ENCODE measurements at places on chromosomes 6 and 20. TPM values are rescaled to one million over a fixed set of nuclear protein-coding genes. Genes with fewer than 3 reads are reported as not detected.

GRCh38 chr6:26260110-26260637 lies 104.8 kb upstream of the BTN3A2 start:
- DNase-seq: no peak

Gene MOXD1
- not detected for total RNA-seq

- DNase-seq: no peak
Observed at GRCh38 chr20:17613328-17614175, 43.7 kb downstream of the DSTN start.

GRCh38 chr6:121730616-121731015 lies 295.2 kb downstream of the GJA1 start:
- no peak for DNase-seq

DNA sequence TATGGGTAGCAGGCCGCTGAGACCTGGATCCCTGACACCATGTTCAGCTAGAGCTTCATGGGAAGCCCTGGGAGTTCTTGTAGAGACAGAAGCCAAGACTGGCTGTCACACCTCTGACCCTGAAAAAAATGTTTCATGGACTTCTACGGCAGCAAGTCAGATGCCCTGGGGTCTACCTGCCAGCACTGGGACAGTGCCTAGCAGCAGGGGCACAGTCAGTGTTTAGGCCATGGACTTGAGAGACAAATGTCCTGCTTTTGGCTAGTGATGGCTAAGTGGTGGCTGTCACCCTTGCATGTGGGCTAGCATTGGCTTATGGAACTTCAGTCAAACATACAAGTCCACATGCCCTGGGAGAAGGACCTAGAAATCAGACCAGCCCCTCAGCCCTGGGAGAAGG lies 41.3 kb upstream of the SSTR4 start:
- DNase-seq: no peak

DNA sequence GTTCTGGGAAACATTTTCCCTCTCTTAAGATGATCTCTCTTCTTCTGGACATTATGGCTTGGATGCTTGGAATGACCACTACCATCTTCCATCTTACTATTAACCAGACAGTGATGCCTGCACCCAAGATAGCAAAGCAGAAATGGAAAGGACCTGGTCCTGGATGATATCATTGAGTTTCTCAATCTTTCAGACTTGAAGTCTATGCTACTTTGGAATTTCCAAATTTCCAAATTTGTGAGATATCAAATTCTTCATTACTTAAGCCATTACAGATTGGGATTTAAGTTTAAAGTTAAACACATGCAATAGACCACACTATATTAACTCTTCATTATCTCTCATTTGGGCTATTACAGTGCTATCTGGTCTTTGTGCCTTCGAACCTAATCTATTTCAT lies 3.7 kb upstream of the TAB2 start:
- DNase-seq: no peak

GRCh38 chr20:25580711-25581110 lies 4.6 kb downstream of the NINL start:
- DNase-seq: no peak

GRCh38 chr6:116239256-116239655 lies 14.6 kb downstream of the TSPYL4 start:
- DNase-seq: no peak

DNA sequence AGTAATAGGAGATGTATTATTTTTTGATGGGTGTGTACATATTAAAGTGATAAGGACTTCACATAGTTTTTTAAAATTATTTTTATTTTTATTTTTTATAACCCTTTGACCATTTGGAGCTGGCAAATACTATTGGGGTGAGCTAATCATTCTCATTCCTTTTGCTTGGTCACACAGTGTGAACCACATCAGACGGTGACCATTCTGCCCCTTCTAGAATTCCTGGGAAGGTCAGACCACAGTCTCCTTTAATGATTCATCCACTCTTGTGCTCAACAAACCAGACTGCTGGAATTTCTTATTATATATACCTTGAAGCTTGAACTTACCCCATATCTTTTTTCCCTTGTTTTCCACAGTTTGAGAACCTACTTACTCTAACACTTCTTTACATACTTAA lies 23.9 kb upstream of the PRL start:
- no peak for DNase-seq

- no peak for DNase-seq
Observed at GRCh38 chr6:109372130-109372529, 10.1 kb downstream of the CD164 start.

Measured in activated naive CD8-positive, alpha-beta T cell treated with anti-CD3 and anti-CD28 coated beads for 36 hours (primary cell).